ENCODE measurements at places on chromosomes 12 and 14. TPM values are rescaled to one million over a fixed set of nuclear protein-coding genes. Genes with fewer than 3 reads are reported as not detected.

GRCh38 chr12:101695706-101696105 is 1.7 kb upstream of the CHPT1 start:
- no peak for DNase-seq

GRCh38 chr12:89731614-89732013 is 23.0 kb upstream of the ATP2B1 start:
- DNase-seq: no peak

The NEUROD4 gene
- not detected for total RNA-seq

The OVCH1 gene
- not detected for total RNA-seq

The RHEBL1 gene
- total RNA-seq: 3.2 TPM

DNA sequence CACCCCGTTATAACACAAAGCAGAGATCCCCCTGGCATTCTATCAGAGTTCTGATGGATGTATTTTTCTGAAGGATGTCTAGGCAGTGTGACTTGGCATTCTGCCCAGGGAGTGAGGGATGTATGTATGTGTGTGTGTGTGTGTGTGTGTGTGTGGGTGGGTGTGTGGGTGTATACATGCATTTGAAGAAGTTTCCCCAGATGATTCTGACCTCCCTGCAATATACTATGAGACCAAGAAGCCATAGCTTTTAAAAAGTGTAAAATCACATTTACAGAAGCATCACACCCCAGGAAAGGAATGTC is 59.7 kb upstream of the NAP1L1 start:
- no peak for DNase-seq

- DNase-seq: no peak
These were observed 25.1 kb upstream of the CDK17 start for GRCh38 chr12:96425321-96425720.

The AEBP2 gene
- total RNA-seq: 37.6 TPM

The GYS2 gene
- 0.08 TPM for total RNA-seq

- no peak for DNase-seq
These were observed 360.2 kb downstream of the GALC start for GRCh38 chr14:87632796-87633195.

All from endothelial cell (in vitro differentiated cells).